Right hindlimb (tissue), 1 donor: ENCODE measurements at places on chromosomes 11 and 22.

DNA sequence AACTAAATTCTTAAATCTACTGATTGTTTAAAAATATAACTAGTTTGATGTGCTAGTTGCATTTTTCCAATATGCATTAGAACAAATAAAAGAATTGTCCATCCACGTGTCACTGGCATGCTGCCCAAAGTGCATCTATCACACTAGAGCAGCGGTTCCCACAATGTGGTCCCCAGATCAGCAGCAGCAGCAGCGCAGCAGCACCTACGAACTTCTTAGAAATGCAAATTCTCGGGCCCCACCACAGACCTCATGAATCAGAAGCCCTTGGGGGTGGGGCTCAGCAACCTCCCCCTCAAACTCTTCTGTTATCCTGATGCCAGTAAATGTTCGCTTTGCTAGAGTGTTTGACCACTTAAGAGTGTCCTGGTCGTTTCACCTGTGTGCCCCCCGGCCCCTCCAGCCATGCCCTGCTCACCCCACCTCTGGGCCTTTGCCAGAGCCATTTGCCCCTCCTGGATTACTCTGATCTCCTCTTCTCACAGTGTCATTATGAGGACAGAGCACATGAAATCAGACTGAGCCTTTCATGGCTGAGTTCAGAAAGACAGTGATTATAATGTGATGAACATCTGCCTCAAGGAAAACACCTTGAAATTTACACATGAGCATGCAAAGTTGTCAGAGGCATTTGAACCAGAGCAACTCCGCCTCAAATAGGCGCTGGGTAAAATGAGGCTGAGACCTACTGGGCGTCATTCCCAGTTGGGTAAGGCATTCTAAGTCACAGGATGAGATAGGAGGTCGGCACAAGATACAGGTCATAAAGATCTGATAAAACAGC lies 12.6 kb upstream of the VSIG10L2 start:
- DNase-seq: no peak

GRCh38 chr11:120067438-120068113 lies 70.3 kb downstream of the TRIM29 start:
- DNase-seq: no peak

DNA sequence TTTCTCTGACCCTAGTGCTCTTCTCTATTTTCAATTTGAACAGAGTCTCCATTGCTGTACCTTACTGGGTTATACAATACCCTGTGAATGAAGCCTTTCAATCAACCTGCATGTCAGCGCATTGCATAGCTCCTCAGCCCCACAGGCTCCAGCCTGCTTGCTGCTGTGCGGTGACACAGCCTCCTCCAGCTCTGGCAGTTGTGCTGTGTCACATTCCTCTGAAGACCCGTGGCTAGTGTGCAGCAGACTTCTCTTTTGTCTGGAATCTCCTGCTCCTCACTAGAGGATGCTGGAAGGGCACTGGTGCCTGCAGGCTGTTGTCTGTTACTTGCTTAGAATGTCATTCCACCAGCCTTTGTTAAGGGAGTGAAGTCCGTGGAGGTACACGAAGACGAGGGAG lies 390.1 kb upstream of the B3GAT1 start:
- DNase-seq: no peak

DNA sequence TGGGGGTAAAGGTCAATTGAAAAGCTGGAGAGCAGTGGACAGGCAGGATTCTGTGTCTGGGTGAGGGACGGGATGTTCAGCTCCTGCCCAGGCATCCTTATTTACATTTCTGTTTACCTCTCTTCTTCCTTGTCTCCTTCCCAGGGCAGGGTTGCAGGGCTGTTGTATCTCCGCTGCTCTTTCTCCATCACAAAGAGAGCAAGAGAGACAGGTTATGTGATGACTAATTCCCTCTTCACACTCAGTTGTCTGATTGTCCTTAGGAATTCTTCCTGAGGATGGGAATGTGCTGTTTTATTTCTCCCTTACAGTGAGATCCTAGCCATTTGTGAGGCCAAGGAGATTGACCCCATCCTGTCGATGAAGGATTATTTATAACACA lies 104.9 kb downstream of the VPREB1 start:
- no peak for DNase-seq

DNA sequence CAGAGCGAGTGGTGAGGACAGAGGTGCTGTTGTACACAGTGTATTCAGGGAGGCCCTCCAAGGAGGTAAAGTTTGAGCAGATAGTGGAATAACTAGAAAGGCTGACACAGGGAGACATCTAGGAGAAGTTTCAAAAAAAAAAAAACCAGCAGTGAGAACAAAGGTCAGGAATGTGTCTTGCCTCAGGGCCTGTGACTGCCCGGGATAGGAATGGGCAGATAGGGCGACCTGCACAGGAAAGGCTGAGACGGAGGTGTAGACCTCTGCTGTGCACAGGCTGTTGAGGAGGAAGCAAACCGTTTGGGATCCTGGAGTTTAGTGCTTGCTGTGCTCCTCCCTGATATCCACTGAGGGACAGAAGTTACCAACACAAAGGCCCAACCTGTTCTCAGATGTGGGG lies 406.5 kb upstream of the B3GAT1 start:
- DNase-seq: no peak

DNA sequence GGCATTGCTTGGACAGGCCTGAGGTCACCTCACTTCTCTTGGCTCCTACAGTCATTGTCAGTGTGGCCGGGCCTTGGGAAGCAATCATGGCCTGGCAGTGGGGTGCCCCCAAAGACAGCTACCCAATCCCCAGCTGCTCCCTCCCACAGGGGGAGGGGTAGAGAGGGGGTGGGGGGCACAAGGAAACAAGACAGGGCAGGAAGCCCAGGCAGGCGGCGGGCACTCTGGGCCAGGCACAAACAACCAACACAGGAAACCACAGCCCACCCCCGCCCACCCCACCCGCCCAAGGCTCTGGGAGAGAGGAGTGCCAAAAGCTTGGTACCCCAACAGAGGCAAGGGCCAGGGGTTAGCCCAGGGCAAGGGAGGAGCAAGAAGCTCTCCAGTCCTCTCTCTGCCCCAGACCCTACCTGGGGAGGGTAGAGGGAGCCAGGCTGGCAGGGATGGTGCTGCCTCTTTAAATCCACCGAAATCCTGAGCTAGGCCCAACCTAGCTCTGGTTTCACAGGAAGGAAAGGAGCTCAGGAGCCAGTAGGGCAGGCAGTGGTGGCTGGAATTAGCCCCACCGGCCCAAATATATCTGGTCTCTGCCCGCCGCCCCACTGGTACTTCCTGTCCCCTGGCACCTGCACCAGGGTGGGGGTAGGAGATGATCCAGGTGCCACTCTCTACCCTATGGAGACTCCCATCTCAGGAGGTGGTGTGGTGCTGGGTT lies 12.2 kb downstream of the BCL9L start:
- DNase-seq: peak; percentile 41

DNA sequence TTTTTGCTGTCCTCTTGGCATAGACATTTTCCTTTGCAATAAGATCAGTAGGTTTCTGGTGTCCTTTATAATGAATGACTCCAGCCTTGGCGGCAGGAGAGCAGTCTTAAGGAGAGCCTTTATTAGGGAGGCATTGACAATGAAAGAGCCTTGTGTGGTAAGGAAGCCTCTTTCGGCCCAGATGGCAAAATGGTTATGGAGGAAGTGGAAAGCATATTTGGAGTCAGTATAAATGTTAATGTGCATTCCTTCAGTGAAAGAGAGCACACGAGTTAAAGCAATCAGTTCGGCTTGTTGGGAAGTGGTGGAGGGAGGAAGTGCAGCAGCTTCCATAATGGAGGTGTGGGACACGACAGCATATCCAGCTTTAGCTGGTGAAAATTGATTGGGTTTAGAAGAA lies 18.1 kb upstream of the ANO1 start:
- DNase-seq: peak; percentile 58

DNA sequence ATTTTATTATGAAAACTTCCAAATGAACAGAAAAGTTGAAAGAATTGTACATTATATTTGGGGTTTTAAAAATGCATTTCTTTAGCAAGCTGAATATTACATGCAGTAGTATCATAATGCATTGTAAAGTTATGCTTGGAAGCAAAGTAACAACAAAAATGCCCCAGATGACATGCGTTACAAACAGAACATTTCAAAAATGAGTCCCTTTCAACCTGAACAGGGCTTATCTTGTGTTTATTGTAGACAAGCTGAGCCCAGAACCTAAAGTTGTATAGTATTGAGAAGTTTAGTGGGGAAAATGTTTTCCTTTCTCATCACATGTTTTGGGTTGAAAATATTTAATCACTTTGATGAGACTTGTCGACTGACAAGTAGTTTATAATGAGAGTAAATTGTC lies 68.8 kb downstream of the CECR2 start:
- DNase-seq: no peak

DNA sequence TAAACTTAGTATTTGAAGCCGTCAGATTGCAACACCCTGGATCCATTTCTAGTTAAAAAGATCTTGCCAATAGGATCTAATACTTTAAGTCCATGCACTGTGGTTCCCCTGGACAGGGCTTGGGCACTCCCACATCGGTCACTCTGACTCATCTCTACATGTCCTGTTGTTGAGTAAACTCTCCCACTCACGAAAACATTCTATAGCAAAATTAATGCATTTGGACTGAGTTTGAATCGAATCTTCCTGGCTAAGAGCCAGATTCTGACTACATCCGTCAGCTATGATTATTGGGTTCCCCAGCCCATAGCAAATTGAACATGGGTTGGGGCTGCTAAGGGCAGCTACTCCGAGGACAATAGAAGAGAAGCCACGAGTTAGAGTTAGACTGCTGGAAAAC lies 182.1 kb upstream of the SORL1-AS1 start:
- no peak for DNase-seq

DNA sequence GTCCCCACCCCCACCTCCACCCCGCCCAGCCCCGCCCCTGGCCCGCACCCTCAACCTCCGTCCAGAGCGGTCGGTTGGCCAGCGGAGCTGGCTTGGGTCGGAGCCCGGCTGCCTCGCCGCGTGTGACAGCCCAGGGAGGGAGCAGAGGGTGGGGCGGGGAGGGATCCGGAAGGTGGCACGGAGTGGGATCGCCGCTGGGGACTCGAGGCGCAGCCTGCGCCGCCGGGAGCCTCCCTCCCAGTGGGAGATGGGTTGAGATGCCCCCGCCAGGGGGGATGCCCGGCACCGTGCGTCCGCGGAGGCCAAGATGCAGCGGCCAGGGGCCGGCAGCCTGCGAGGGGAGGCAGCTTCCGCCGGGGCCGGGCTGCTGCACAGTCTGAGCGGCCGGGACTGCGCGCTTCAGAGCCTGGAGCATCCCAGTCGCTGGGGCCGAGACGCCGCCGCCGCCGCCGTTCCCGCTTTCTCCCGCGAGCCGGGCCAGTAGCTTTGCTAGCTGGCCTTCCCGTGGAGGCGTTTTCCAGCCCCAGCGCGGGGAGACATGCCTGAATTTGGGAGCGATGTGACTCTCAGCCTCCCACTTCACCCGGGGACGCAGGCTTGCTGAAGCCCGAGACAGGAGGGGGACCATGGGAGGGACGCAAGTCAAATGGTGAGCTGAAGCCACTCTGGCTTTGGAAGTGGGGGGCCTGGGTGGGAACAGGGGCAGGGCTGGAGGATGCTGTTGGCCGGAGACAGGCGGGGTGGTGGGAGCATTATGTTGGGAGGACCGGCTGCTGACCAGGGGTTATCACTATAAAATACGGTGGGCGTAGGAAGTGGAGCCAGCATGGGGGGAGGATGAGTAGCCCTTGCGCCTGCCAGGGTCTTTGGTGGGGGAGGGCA lies 40.2 kb downstream of the DIXDC1 start:
- peak; percentile 70 for DNase-seq

GRCh38 chr11:72573072-72573854 lies 101.0 kb downstream of the PDE2A start:
- DNase-seq: no peak

GRCh38 chr22:41001722-41002122 lies 50.5 kb downstream of the RBX1 start:
- DNase-seq: no peak

DNA sequence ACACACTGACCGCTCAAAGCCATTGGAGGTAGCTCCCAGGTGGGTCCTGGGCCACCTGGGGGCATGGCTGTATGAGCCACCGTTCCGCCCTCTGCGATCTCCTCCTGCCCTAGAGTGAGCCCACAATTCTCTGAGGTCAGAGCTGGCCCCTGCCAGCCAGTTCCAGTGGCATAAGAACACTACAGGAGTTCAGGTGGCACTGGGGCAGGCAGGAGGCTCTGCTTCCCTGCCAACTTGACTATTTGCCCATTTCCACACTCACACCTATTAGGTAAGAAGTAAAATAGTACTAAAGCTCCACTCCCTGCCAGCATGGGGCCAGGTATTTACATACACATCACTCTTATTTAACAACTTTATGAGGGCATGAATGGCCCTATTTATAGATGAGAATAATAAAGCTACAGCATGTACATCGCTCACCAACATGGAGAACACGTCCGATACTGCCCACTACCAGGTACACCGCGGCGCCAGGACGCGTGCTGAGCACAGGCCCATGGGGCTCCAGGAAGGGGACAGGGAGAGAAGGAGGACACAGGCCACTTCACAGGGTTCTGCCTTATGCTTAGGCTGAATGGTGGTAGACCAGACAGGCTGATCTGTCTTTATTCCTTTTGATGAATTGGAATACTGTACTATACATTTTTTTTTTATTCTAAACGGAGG lies 26.2 kb downstream of the PISD start:
- DNase-seq: no peak

- no peak for DNase-seq
Observed at GRCh38 chr11:61712314-61712713, 32.1 kb downstream of the DAGLA start.

GRCh38 chr11:109707411-109707810 lies 285.4 kb downstream of the C11orf87 start:
- DNase-seq: no peak

GRCh38 chr11:111736621-111737443 lies 29.4 kb downstream of the PPP2R1B start:
- DNase-seq: no peak

DNA sequence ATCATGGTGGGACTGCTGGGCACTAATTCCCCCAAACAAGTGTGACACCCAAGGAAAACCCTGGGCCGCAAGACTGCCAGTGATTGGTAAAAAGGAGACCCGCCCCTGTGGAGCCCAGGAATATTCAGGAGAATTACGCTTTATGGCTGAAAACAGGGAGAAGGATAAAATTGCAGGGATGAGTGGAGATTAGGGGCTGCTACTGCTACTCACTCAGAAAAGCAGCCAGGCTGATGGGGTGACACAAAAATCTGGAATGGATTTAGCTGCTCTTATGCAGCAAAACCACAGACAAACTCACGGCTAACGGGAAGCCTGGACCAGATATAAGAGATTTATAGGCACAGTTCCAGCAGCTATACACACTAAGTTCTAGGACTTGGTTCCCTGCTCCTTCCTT lies 4.4 kb upstream of the FBXO3 start:
- DNase-seq: peak; percentile 78

DNA sequence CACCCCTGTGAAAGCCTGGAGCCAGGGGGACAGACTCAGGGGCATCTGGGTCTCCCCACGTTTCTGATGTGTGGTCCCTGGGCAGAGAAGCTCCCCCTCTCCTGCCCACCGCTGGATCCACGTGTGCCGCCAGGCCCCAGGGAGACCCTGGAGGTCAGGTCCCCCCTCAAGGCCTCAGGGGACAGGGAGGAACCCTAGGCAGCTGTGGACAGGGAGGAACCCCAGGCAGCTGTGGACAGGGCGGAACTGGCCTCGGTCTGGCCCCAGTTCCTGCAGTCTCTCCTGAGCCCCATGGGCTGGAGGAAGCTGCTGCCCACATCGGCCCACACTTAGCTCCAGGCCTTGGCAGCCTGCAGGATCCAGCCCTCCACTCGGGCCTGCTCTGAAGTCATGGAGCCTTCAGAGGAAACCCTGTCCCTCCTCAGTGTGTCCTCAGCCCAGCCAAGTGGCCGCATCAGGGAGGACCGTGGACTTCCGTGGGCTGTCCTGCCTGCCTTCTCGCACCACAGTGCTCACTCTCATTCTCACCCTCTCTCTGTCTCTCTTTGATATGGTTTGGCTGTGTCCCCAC lies 127.7 kb downstream of the BRD1 start:
- no peak for DNase-seq

GRCh38 chr11:10641912-10642697 lies 51.5 kb downstream of the IRAG1 start:
- DNase-seq: no peak
